ENCODE measurements at places on chromosomes 1 and 21.

DNA sequence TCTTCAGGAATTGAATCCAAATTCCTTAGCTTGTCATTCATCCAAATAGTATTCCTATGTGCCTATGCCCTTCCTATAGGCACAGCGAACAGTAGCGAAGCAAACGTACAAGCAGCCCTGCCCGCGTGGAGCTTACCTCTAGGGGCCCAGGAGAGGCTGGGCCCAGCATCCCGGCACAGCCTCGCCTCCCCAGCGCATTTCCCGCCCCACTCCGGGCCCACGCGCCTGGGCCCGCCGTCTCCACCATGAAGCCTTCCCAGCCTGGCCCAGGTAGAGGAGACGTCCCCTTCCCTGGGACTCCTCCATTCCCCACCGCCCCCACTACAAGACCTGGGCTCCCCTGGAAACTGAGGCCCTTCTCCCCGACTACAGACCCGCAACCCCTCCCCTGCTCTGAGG lies 245 bp upstream of the TMEM269 start:
- no peak for DNase-seq

- no peak for DNase-seq
Measured at GRCh38 chr1:183306317-183307042, 111.7 kb downstream of the NMNAT2 start.

GRCh38 chr1:177569476-177569875 lies 398.7 kb downstream of the BRINP2 start:
- no peak for DNase-seq

GRCh38 chr1:24745711-24746413 lies 615 bp downstream of the CLIC4 start:
- no peak for DNase-seq

GRCh38 chr1:151970626-151971025 lies 23.0 kb downstream of the S100A10 start:
- no peak for DNase-seq

GRCh38 chr1:238318294-238319110 lies 427.8 kb upstream of the ZP4 start:
- no peak for DNase-seq

DNA sequence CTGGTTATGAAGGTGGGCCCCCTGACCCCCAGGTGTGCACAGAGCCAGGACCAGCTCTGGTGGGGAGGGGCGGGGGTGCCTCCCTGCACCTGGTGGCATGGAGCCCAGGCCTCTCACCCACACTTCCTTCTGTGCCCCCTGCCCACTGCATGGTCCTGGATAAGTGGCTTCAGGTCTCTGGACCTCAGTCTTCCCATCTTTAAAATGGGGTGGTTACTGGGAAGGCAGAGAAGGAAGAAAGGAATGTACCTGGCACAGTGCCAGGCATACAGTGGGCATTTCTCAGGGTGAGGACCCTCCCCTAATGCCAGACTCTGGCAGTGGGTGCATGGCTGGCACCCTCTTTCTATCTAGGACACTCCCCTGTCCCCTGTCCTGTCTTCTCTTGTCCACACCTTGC lies 7.5 kb downstream of the CLCNKA start:
- no peak for DNase-seq

DNA sequence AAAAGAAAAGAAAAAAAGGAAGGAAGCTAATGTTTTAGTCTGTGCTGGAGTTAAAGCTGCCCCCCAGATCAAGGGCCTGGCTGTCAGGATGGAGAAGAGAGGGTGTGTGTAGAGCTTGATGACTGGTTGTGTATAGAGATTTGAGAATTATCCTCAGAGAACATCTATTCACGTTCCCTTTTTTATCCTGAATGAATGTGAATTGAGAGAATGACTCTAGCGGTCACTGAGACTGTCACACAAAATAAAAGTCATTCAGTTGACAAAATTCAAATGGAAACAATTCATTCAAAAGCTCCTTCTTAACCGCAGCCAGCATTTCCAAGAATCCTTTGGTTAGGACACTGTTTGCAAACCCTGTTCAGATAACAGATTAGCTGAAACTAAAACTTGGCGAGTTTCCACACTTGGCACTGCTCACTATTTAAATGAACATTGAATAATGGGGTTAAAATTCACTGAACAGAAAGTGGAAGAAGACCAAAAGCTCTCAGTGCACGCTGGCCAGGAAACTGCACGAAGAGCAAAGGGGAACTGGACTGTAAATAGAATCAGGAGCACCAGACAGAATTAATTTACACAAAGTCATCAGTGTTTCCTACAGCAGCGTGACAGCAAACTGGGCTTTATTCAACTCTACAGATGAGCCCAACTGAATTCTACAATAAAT lies 13.6 kb upstream of the FAM89A start:
- no peak for DNase-seq

- no peak for DNase-seq
Measured at GRCh38 chr21:41932191-41932575, 21.6 kb downstream of the C2CD2 start.

GRCh38 chr1:109438798-109439297 lies 12.6 kb upstream of the PSMA5 start:
- DNase-seq, result no peak

- DNase-seq, result no peak
Measured at GRCh38 chr1:211511947-211512346, 20.0 kb upstream of the RD3 start.

GRCh38 chr21:45207839-45208626 lies 79.7 kb downstream of the POFUT2 start:
- DNase-seq, result no peak

DNA sequence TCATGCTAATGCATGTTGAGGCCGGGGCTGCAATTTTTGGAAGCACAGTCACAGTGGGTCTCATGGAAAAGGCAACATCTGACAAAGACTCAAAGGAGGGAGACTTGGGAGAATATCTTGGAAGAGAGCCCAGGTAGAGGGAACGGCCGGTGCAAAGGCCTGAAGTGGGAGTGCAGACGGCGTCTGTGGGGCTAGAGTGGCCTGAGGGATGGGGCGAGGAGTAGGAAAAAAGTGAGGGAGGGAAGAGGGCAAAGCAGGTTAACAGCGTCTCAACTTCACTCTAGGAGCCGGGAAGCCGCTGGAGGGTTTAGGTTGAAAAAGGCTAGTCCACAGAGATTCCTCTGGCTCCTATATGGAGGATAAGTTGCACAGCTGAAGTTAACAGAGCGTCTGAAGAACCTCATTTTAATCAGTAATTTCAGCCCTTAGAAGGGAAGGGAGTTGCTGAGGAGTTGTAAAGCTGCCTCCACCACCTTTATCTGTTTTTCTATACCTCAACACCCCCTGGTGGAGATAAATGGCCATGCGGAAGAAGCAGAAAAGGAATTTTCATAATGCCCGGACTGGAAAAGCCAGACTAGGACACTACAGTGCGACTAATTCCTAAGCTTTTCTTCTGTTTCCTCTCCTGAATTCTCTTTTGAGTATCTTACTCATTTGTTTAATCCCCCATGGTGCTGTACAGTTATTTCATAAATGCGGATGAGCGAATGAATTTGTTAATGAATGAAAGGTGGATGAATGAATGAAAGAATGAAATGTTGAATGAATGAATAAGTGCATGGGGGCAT lies 78.7 kb upstream of the ZNF281 start:
- peak; percentile 31 for DNase-seq

GRCh38 chr1:67767103-67767782 lies 66.0 kb downstream of the GNG12 start:
- DNase-seq, result no peak

DNA sequence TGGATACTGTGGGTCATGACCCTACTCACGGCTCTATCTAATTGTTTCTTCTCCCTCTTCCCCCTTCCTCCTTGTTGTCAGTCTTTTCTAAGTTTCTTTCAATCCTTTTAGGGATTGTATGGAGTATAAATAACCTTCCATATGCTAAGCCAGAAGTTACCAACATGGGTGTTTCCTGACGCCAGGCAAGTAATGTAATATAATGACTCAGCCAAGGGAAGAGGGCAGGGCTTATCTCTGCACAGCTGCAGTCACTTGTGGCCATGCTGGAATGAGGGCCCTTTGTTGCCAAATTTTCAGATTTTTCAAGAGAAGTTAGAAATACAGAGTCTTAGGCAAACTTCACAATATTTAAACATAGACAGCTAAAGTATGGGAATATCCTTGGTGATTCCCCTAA lies 194.6 kb downstream of the ST6GALNAC3 start:
- no peak for DNase-seq

DNA sequence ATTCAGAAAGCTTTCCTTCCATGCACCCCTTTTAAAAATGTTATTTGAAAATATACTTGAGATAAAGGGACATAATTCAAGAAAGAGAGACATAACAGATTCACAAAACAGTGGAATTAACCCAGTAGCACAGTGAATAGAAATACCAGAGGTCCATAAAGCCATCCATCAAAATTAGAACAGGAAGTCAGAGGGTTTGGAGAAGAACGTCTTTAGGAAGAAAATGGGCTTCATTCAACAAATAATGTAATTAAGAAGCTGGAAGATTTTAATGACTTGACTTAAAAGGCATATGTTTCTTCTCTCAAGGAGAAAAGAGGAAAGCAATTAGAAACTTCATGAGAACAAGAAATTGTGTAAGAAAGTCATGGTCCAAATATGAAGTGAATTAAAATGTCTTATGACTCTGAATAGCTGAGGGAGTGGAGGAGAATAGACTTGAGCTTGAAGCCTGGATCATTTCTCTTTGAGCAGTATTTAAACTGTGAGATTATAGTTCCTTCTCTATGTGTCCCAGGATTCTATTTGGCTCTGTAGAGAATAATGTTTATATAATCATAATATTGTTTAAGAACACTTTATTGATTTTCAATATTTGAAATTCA lies 7.9 kb upstream of the HCRTR1 start:
- no peak for DNase-seq

DNA sequence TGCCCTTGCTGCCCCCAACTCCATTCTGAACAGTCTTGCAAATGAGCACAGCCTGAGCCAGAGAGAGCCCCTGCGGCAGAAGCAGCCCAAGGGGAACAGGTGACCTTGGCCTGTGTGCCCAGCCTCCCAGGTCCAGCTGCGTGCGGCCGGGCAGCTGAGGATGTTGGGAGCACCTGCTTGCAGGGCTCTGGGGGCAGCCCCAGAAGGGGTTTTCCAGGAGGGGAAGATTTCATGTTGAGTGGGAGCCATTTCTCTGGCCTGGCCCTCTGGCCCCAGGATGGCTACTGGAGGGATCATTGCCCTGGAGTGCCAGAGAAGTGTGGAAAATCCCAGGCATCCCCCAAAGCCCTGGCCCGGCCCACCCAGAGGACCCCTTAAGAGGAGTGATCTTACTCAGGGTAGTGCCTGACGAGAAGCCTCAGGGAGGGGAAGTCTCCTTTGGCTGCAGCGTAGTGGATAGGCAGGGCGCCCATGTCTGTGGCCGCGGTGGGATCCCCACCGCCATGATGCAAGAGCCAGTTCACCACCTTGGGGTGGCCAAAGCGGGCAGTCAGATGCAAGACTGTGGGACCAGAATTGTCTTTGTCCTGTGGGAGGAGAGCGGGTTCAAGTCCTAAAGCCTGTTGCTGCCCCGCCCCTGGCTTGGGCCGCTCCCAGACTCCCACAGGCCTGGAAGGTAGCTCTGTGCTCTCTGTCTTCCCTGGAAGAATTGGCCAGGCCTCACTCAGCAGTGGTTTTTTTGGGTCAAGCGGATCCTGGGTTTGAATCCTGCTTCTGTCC lies 20.6 kb upstream of the RNU1-4 start:
- DNase-seq, result no peak

- no peak for DNase-seq
Measured at GRCh38 chr21:42539931-42540343, 26.3 kb downstream of the SLC37A1 start.

DNA sequence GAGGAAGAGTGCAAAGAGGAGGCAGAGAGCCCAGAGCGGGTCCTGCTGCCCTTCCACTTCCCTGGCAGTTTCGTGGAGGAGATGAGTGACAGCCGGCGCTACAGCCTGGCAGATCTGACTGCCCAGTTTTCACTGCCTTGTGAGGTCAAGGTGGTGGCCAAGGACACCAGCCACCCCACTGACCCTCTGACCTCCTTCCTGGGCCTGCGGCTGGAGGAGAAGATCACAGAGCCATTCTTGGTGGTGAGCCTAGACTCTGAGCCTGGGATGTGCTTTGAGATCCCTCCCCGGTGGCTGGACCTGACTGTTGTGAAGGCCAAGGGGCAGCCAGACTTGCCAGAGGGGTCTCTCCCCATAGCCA lies 10.2 kb downstream of the THEMIS2 start:
- no peak for DNase-seq

DNA sequence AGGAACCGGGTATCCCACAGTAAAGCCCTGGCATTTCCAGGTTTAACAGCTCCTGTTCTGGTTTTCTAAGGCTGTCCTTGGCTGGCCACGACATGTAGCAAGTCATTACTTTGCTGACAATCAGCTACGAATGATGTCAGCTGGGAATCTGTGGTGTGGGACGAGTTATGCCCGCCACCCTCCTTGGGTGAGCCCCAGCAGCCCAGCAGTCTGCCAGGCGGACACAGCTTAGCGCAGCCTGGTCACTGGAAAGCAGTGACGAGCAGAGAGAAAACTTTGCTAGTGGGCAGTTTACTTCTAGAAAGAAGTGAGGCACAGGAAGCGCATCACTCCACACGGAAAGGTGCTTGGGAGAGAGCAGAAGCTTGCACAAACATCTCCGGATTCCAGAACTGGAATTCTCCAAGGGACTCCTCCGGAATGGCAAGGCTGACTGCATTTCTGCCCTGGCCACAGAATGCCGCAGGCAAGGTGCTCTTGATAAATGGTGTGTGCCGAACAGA lies 15.5 kb upstream of the ZNF436 start:
- no peak for DNase-seq

- no peak for DNase-seq
Measured at GRCh38 chr1:162218546-162218945, 149.1 kb downstream of the NOS1AP start.

GRCh38 chr1:212217633-212218032 lies 67.6 kb upstream of the PPP2R5A start:
- no peak for DNase-seq

GRCh38 chr1:169595764-169596711 lies 9.8 kb upstream of the F5 start:
- no peak for DNase-seq

DNA sequence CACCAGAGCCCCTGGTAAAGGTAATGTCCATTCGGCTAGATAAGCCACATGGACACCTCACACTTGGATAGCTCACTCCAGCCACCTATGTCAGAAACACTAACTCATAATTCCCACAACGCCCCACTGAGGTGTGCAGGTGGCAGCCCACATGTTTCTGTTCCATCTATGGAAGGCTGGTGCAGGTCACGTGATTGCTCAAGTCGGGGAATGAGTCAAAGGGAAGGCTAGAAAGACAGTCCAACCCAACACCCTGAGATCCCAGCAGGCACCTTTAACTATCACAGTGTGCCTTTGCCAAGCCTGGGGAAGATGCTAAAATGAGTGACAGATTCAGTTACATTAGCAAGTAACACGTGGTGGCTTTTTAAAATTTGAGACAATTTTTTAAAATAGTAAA lies 45.3 kb upstream of the KCNE1 start:
- DNase-seq, result no peak

DNA sequence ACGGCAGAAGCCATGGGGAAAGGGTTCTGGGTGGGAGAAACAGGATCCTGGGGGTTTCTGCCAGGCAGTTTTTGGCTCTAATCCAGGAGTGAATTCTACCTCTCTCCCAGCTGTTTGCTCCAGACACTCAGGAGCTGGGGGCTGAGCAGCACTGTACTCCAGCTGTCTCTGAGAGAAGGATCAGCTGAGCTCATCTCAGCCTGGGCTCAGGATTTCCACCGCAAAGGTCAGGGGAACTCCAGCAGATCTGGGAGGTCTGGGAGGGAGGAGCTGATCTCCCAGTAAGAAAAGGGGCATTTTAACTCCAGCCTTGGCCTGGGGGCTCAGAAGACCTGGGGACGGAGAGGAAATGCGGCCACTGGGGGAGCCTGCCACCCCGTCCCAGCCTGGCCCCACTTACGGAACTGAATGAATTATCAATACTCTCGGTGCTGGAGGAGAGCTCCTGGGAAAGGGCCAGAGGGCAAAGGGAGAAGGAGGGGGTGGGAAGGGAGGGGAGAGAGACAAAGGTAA lies 17.3 kb downstream of the PI4KB start:
- DNase-seq, result no peak

GRCh38 chr1:209595028-209595427 lies 11.5 kb downstream of the CAMK1G start:
- DNase-seq, result no peak
